SIG-M5 (cell line): ENCODE measurements at places on chromosomes 4 and X.

DNA sequence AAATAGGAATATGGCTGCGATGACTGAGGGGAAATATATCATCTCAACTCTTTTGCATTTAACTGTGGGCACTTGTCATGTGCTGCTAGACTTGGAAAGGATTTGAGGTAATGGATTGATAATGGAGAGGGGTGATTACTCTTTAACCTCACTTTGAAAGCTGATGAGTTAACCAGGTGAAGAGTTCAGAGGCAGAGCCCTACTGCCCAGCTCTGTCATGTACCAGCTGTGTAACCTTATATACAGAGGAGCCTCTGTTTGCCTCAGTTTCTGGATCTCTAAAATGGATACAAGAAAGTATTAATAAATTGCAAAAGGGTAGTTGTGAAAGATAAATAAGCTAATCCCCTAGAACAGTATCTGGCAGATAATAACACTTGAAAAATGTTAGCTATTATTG lies 51.5 kb downstream of the WDR19 start:
- no peak for DNase-seq

- DNase-seq, result no peak
These were observed 60.4 kb downstream of the PCDH18 start for GRCh38 chr4:137471895-137472294.

- DNase-seq, result no peak
These were observed 1904.9 kb downstream of the PCDH7 start for GRCh38 chr4:32624943-32625603.

DNA sequence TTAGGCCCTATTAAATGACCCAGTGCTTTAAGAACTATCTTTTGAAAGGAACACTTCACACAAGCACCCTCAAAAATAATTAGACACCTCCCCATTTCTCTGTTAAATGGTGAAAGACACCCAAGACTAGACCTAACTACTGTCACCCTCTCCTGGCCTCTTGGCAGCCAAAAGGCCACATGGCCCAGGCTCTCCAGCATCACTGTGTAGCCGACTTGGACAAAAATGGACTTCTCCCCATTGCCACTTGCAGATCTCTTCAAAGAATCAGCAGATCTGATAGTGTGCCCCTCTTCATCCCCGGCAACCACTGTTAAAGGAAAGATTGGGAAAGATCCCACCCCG lies 2.0 kb downstream of the MID1IP1 start:
- no peak for DNase-seq

DNA sequence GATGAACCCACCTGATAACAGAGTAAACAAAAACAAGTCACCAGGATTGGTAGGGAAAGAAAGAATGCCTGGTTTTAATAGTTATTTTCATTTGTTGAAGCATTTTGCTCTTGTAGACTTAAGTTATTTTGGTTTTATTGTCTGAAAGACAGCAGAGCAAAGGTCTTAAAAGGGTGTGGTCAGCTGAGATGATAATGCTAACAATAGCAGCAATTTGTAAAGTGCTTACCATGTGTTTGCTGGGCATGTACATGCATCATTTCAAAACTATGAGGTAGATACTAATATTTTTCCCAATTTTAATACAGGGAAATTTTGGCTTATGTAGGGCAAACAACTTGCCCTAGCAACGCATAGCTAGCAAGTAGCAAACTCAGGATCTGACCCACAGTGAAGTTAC lies 46.8 kb upstream of the SLC10A4 start:
- DNase-seq, result no peak

DNA sequence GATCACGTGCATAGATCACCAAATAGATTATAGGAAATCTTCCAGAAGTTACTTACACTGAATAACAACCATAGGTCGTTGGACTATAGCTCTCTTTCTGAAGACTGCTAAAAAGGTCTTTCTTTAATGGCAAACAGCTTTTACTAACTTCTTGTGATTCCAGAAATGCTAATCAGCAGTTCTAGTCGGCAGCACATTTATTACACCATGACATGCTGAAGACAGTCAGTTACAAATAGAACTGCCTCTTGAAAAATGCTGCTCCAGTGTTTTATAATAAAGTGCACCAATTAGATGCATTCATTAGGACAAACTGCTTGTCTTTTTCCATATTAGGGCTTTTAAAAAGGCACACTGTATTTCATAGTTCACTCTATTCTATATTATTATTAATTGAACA lies 488.2 kb downstream of the PABPC4L start:
- no peak for DNase-seq

DNA sequence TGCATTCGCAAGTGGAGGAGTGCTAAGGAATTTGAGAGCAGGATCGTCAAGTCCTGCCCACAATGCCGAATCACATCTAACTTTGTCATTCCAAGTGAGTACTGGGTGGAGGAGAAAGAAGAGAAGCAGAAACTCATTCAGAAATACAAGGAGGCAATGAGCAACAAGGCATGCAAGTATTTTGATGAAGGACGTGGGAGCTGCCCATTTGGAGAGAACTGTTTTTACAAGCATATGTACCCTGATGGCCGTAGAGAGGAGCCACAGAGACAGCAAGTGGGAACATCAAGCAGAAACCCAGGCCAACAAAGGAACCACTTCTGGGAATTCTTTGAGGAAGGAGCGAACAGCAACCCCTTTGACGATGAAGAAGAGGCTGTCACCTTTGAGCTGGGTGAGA lies 100.2 kb upstream of the MED14 start:
- DNase-seq, result no peak

DNA sequence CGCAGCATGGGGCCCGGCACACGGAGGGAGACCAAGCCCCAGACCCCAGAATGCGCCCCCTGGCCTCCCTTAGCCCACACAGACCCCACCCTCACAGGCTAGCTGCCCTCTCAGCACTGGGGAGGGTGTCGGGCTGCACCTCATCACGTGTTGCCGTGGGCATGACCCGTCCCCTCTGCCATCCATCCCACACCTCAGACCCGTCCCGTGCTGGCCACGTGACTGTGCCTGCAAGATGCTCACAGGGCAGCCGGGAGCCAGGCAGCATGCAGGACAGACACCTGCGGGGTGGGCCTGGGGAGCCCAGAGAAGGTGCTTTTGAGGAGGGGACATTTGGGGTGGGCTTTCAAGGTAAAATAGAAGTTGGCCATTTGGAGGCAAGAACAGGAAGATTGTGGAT lies 4.8 kb downstream of the MSANTD1 start:
- no peak for DNase-seq

GRCh38 chr4:27206009-27206408 lies 345.4 kb downstream of the STIM2 start:
- DNase-seq, result no peak

- no peak for DNase-seq
These were observed 251.1 kb downstream of the DCLK2 start for GRCh38 chr4:150329373-150329772.

GRCh38 chr4:100985576-100985975 lies 361.8 kb downstream of the PPP3CA start:
- no peak for DNase-seq

GRCh38 chr4:76811604-76812412 lies 86.1 kb downstream of the SOWAHB start:
- DNase-seq, result no peak

DNA sequence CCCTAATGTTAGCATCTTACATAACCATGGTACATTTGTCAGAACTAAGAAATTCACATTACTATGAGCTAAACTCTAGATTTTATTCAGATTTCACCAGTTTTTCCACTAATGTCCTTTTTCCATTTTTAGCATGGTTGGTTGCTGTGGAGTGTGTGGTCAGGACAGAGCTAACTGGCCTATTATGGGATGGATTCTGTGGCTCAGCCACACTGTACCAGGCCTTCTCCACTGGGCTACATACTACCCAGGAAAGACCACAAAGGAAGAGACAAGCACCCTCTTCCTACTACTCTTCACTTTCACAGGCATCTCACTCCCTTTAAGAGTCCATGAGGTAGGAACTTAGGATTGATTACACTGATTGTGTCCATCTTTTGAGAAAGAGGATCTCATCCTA lies 67.4 kb downstream of the ZNF827 start:
- no peak for DNase-seq

DNA sequence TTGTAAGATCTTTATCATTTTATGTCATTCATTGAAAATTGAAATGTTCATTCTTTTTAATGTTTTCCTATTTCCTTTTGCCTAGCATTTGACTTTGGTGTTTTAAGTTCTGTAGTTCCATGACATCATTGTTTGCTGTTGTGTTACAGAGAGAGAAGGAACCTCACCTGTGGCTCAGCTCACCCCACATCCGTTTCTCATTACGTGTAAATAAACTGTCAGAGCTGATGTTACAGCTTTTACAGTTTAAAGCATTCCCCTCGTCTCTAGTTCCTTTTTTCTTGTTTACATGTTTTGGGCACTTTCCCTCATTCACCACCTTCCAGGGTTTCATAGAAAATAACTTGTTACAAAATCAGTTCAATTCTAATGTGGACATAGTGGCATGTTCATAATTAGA lies 137.2 kb downstream of the FNIP2 start:
- DNase-seq, result no peak

- no peak for DNase-seq
These were observed 5.5 kb upstream of the XAGE2 start for GRCh38 chrX:52363247-52363883.

- DNase-seq, result no peak
These were observed 69.6 kb downstream of the TRMT44 start for GRCh38 chr4:8510191-8510590.

- no peak for DNase-seq
These were observed 284.8 kb upstream of the PPARGC1A start for GRCh38 chr4:24174602-24175001.

GRCh38 chrX:54842607-54843006 lies 35.1 kb downstream of the MAGED2 start:
- DNase-seq, result no peak

DNA sequence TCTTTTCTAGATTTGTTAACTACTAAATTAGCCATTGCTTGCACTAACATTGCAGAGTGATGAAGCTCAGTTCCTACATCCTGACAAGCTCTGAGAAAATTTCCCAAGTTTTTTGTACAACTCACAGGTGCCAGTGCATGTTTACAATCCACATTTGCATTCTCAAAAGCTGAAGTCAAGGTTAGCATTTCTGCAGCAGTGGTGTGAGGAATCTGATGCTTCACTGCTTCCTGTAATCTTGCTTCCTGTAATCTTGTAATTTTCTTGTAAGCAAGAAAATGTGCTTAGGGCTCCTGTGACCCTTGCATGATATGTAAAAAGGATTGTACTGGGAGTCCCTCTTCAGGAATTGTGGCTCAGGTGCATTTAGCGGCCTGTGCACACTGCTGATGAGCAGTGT lies 207.4 kb upstream of the CXCL13 start:
- no peak for DNase-seq

DNA sequence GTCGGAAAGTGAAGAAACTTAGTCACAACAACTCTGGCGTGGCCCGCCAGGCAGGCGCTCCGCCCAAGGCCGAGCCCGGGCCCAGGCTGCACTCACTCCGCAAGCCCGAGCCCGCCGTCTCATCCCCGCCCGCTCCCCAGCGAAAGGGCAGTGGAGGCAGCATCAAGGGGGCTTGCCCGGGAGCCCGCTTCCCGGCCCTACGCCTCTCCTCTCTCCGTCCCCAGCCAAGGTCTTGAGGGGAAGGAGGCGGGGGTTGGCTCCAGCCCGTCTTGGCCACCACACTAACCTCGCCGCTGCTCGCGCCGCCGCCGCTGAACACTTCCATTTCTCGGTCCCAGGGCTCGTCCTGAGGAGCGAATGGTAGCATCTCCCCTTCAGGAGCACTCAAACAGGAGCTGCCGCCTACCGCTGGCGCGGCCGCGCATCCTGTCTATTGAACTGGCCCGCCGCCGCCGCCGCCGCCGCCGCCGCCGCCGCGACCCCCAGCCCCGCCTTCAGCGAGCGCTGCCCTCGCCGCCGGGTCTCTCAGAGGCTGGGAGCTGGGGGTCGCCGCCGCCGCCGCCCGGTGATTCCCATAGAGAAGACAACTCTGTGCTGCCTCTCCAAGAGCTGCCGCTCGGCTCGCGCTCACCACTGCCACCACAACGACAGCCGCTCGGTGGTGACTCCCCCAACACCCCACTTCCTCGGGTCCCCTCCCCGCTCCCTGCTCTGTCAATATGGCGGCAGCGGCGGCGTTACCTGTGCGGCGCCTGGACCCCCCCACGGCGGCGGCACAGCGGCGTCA lies at the start of gene RPS6KA6:
Gene RPS6KA6 (minus strand): TSS at position 667 of the 787 bp plus-strand sequence. CDS start 300 bp downstream, at position 367.
- DNase-seq, result no peak
